ENCODE measurements at places on chromosomes 6 and 20. TPM values are rescaled to one million over a fixed set of nuclear protein-coding genes. Genes with fewer than 3 reads are reported as not detected.

Gene CABLES2
- polyA plus RNA-seq = 14.5 TPM

Gene PACSIN1
- polyA plus RNA-seq = 0.24 TPM

DNA sequence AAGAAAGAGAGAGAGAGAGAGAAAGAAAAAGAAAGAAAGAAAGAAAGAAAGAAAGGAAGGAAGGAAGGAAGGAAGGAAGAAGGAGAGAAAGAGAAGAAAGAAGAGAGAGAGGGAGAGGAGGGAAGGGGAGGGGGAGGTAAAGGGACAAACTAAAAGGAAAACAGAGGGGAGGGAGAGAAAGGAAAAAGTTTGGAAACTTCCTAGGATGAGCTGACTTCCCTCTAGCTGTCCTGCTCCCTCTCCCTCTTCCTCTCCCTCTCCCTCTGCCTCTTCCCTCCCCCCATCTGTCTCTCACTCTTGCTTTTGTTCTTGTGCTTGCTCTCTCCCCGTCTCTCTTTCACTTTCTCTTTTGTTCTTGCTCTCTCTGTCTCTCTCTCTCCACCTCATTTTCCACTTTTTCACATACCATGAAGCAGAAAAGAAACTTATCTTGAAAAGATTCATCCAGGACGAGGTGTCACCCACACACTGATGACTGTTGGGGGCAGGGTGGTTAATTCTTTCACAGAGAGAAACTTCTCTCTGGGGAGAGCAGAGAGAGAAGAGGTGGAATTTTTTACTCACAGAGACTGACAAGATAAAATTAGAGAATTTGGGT is 56.4 kb upstream of the DUSP22 start:
- no peak for DNase-seq

GRCh38 chr6:135126729-135127128 is 54.4 kb upstream of the MYB start:
- DNase-seq = no peak

DNA sequence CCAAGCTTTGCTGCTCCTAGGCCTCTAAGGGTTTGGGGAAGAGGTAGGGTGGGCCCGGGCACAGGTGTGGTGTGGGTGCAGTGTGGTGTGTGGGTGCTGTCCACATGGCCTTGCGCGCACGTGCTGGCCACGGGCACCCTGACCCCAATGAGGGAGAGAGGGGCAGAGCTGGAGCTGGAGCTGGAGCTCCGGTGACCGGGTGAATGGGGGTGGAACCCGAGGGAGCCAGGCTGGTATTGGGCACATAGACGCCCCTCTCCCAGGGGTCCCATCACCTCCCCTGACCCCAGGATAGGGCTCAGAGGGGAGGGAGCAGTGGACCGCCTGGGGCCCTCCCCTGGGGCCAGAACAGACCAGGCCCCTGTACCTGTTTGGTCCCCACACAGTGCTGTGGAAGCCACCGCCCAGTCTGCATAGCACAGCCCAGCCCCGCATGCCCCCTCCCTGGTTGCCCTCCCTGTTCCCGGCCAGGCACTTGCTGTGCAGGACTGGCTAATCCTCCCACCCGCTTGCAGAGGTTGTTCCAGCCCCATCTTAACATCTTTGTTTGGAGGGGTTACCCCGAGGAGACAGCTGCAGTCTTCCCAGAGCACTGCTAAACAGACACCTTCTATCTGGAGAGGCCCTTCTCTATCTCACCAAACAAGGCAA is 984 bp downstream of the ADAM33 start:
- DNase-seq = no peak

GRCh38 chr20:42603655-42604054 is 586.1 kb downstream of the PTPRT start:
- DNase-seq = no peak

Gene INSM1
- 0.72 TPM for polyA plus RNA-seq

DNA sequence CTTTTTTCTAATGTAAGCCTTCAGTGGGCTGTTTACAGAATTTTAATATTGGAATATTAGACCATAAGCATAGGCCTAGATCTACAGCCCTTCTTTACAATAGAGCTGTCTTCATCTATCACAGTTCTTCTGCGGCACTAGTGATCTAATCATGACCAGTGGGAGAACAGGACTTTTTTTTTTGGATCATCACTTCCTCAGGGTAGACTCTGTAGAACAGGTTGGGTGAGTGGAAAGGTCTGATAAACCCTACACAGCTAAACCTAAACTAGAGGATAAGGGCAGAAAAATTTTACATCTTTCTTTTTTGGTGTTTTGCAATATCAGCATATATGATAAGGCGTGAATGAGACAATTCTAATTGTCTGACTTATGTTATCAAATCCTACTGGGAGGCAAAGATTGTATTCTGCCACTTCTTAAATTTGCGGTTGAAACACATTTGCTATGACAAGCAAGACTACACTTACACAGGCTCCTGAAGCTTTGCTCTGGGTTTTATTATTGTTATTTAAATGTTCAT is 52.2 kb downstream of the GOPC start:
- no peak for DNase-seq

Gene PRSS35
- 93.0 TPM for polyA plus RNA-seq

GRCh38 chr6:12522347-12522746 is 194.2 kb upstream of the PHACTR1 start:
- no peak for DNase-seq

Gene ULBP3
- polyA plus RNA-seq = 8.9 TPM

- DNase-seq = no peak
Observed at GRCh38 chr6:113432521-113433334, 424.4 kb upstream of the MARCKS start.

DNA sequence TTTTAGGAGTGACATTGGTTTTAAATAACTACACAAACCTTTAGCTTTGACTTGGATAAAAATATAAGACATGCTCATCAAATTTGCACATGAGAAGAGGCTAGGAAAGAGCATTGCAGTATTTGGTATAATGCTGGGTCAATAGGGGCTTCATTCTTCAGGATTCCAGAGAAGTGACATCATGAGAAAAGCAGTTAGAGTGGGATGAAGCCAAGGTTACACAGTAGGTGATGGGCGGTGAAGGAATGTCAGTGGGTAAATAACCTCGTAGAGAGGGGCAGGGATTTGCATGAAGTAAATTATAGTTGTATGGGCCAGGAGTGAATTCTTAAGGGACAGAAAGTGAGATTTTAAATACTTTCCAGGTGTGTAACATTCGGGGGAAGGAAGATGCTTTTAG is 216.2 kb downstream of the RFPL4B start:
- DNase-seq = no peak

DNA sequence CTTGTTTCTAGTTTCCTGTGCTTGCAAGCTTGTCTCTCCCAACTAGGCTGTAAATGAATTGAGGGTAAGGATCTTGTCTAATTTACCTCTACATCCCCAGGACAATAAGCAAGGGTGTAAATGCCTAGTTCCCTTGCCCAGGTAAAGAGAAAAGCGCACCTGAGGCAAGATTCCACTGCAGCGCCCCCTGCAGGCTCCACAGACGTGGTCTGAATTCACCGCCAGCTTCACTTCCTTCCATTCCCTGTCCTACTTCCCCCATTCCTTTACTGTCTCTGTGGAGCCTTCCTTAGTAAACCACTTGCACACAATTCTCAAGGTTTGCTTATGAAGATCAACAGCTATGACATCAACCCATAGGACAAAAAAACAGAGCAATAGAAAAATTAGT is 42.3 kb downstream of the ANKEF1 start:
- DNase-seq = no peak

- no peak for DNase-seq
Observed at GRCh38 chr6:144845186-144845585, 560.1 kb downstream of the UTRN start.

Gene UNC93A
- not detected for polyA plus RNA-seq

DNA sequence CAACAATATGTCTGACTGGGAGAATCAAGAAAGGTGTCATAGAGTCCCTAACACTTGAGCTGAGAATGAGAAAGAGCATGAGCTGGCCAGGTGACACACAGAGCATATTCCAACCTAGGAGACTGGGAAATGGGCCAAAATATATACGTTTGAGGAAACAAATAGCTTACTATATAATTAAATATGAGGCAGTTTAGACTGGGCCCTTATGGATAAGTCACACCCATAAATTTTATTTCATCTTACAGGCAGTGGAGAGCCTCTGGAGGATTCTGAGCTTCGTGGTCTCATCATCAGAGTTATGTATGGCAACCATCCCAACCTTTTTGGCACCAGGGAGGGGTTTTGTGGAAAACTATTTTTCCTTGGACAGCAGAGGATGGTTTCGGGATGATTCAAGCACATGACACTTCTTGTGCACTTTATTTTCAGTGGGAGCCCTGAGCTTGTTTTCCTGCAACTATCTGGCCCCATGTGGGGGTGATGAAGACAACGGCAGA is 12.9 kb upstream of the NQO2 start:
- no peak for DNase-seq
